WTC11 (cell line): ENCODE measurements at places on chromosomes 16 and 17.

DNA sequence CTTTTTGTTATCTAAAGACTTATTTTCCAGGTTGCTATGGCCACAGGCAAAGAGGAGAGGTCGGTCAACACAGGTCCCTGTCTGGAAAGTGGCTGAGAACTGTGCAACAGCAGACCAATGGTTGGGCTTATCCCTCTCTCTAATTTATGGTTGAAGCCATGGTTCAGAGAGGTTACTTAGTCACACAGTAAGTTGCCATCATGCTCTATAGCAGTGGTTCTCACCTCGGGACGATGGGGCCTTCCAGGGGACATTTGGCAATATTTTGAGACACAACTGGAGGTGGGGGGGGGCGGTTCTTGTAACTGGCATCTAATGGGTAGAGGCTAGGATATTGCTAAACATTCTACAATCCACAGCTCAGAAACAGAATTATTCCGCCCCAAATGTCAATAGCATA lies 842 bp upstream of the LDAF1 start:
- H3K4me3 ChIP-seq: peak overlapping the region; percentile 86
- peaks cover 18% of the 10 kb centered on the region for H3K4me1 ChIP-seq
- peaks cover 9% of the 10 kb centered on the region for H3K27me3 ChIP-seq
- no peak for DNase-seq
- H3K36me3 ChIP-seq: peaks cover 14% of the 10 kb centered on the region
- no peak overlapping the region for H3K27ac ChIP-seq

DNA sequence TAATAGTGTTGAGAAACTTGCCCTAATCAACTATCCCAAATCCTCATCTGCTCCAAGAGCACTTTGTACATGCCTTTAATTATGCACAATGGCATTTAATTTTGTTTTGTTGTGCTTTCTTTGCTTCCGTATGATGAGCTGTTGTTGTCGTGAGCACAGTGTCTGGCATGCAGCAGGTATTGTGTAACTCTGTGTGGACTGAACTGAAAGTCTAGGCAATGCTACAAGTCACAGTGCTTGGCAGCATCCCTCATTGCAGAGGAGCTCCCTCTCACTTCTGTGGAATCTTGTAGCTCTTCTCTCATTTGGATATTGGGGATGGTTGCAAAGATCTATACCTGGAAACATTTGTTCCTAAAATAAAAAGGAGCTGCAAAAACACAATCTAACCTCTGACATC lies 502.2 kb upstream of the CA10 start:
- peaks cover 32% of the 10 kb centered on the region for H3K36me3 ChIP-seq
- no peak overlapping the region for H3K27ac ChIP-seq
- peaks cover 4% of the 10 kb centered on the region for H3K4me1 ChIP-seq

DNA sequence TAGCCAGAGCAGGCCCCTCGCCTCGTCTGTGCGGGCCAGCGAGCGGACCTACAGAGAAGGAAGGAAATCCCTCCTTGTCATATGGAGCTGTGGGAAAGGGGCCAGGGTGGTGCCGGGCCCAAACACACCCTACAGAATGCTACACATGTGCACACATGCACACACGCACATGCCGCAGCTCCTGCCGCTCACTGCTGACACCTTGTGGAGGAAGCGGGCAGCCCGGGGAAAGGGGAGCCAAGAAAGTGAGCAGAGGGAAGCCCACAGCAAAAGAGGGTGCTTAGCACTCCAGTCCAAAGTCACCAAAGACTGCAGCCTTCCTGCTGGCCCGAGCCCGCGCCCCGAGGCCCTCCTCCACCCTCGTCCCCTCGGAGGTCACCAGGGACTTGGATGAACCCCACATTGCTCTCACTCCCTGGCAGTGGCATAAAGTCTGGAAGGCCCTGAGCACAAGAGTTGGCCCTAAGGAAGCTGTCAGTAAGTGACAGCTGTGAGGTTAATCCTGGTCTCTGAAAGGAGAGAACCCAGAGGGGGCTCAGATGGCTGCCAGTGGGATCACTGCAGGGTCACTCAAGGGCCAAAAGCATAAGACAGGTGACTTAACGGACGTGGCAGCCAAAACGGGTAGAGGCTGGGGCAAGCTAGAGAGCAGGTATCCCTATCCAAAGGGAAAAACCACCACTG lies 68.2 kb downstream of the MYO18A start:
- H3K4me1 ChIP-seq: peaks cover 27% of the 10 kb centered on the region
- H3K4me3 ChIP-seq: no peak overlapping the region
- H3K27ac ChIP-seq: no peak overlapping the region
- peaks cover 12% of the 10 kb centered on the region for H3K36me3 ChIP-seq
- H3K27me3 ChIP-seq: no peaks in the 10 kb centered on the region

- no peaks in the 10 kb centered on the region for H3K27me3 ChIP-seq
- H3K36me3 ChIP-seq: no peaks in the 10 kb centered on the region
- H3K4me3 ChIP-seq: no peak overlapping the region
- H3K27ac ChIP-seq: no peak overlapping the region
These were observed 157.5 kb downstream of the ZNF423 start for GRCh38 chr16:49698453-49698815.

GRCh38 chr16:53958341-53958880 lies 254.5 kb downstream of the FTO start:
- no peak overlapping the region for H3K4me3 ChIP-seq
- no peaks in the 10 kb centered on the region for H3K36me3 ChIP-seq
- no peak for DNase-seq
- no peak overlapping the region; the same call in 1 of the 2 replicates for H3K27ac ChIP-seq
- peaks cover 6% of the 10 kb centered on the region; the same call in 1 of the 2 replicates for H3K4me1 ChIP-seq

DNA sequence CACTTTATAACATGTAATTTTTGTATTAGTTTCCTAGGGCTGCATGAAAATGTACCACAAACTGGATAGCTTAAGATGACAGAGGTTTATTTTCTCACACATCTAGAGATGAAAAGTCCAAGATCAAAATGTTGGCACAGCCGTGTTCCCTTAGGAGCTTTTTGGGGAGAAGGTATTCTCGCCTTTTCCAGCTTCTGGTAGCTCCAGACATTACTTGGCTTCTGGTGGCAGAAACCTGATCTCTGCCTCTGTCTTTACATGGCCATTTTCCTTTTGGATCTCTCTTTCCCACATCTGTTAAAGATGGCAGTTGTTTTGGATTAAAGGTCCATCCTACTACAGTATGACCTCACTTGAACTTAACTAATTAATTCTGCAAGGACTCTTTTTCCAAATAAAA lies 885.7 kb upstream of the CDH8 start:
- H3K4me3 ChIP-seq: no peak overlapping the region
- no peak for DNase-seq
- no peaks in the 10 kb centered on the region for H3K27me3 ChIP-seq
- peaks cover 27% of the 10 kb centered on the region for H3K4me1 ChIP-seq

DNA sequence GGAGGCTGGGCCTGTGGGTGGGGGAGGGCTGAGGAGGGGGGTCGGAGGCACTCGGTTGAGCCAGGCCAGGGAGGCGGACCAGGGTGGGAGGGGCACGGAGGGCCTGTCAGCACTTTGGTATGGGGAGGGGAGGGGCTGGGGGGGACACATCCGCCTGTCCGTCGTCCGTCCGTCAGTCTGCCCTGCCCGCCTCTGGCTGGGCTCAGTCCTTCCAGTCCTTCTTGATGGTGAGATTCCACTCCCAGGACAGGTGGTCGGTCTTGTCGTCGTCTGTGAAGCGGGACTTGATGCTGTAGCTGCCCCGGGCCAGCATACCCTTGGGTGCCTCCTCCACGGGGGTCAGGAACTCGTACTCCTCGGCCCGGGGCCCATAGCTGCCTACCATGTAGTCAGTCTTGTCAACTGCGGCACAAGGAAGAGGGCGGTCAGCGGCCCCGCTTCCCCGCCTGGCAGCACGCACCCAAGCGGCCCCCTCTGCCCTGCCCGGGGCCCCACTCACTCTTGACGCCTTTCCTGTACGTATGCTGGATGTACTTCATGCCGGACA lies 2.4 kb downstream of the ARHGDIA start:
- no peaks in the 10 kb centered on the region; the same call in 1 of the 2 replicates for H3K27me3 ChIP-seq
- peak overlapping the region; percentile 41; the same call in 1 of the 2 replicates for H3K27ac ChIP-seq
- H3K36me3 ChIP-seq: peaks cover 4% of the 10 kb centered on the region; the same call in 1 of the 2 replicates
- no peak overlapping the region for H3K4me3 ChIP-seq

- no peak overlapping the region for H3K4me3 ChIP-seq
- DNase-seq: no peak
- H3K27me3 ChIP-seq: peaks cover 3% of the 10 kb centered on the region; the same call in 1 of the 2 replicates
- no peaks in the 10 kb centered on the region for H3K36me3 ChIP-seq
- H3K27ac ChIP-seq: no peak overlapping the region
These were observed 172.5 kb downstream of the COPRS start for GRCh38 chr17:31686495-31686894.

DNA sequence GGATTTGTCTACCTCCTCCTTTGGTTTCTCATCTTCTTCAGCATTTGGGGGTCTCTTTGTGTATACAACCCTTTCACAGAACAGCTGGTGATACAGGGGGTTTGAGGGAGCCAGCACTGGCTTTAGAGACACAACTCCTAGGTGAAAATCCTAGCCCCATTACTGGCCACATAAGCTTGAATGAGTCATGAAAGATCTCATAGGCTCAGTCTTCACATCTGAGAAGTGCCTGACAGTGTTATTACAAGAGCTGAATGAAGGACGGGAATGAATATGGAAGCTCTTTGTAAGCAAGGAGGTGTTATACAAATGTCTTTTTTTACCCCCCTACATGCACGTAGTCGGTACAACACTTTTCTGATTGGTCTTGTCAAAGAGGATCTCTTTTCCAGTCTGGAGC lies 1.7 kb upstream of the B4GALNT2 start:
- H3K36me3 ChIP-seq: peaks cover 29% of the 10 kb centered on the region
- no peak for DNase-seq
- H3K4me3 ChIP-seq: no peak overlapping the region

- DNase-seq: no peak
- no peaks in the 10 kb centered on the region for H3K27me3 ChIP-seq
- no peak overlapping the region; the same call in 1 of the 2 replicates for H3K27ac ChIP-seq
- peaks cover 82% of the 10 kb centered on the region for H3K36me3 ChIP-seq
These were observed 8.4 kb downstream of the GLOD4 start for GRCh38 chr17:773467-774312.

GRCh38 chr17:63722403-63722802 lies 19.2 kb downstream of the STRADA start:
- no peaks in the 10 kb centered on the region for H3K4me1 ChIP-seq
- no peak overlapping the region for H3K27ac ChIP-seq
- H3K4me3 ChIP-seq: no peak overlapping the region
- H3K27me3 ChIP-seq: no peaks in the 10 kb centered on the region

DNA sequence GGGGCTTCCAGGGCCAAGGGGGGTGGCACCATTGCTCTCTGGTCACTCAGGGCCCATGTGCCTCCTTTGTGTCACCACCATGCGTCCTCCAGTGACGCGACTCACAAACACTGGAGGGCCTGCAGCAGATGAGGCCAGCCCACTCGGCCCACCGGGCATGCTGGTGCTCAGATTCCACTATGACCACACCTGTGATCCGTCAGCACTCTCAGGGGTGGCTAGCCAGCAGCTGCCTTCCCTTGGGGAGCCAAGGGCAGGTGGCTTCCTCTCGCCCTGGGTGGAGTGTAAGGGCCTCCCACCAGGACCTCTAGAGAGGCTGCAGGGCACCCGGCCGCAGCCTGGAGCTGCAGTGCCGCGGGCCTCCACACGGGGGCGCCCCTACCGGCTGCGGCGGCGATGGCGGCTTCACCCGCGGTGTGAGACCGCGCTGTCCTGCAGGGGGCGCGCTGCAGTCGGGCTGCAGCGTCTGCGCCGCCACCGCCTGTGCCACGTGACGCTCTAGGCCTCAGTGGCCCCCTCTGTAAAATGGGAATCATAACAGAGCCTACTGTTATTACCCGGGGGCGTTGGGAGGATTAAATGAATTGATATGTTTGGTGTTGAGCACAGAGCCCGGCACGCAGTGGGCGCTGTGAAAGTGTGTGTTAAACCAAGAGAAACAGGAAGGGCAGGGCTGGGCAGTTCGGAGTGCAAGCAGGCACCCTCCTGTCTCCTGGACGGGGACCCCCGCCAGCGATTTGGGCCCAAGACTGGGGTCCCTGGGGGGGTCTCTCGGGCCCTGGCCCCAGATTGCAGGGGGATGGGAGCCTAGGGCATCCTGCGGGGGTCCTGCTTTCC lies 192.4 kb upstream of the GSE1 start:
- no peaks in the 10 kb centered on the region for H3K27me3 ChIP-seq
- no peaks in the 10 kb centered on the region for H3K36me3 ChIP-seq
- H3K4me3 ChIP-seq: no peak overlapping the region
- DNase-seq: peak; percentile 73
- no peak overlapping the region for H3K27ac ChIP-seq

- no peak overlapping the region for H3K4me3 ChIP-seq
- no peaks in the 10 kb centered on the region for H3K27me3 ChIP-seq
- peak overlapping the region; percentile 69 for H3K27ac ChIP-seq
- DNase-seq: no peak
- H3K4me1 ChIP-seq: peaks cover 42% of the 10 kb centered on the region
- peaks cover 18% of the 10 kb centered on the region for H3K36me3 ChIP-seq
These were observed 31.9 kb downstream of the UBE2O start for GRCh38 chr17:76421044-76421407.

- H3K27ac ChIP-seq: no peak overlapping the region
- no peak for DNase-seq
- H3K4me1 ChIP-seq: peaks cover 63% of the 10 kb centered on the region
- no peak overlapping the region for H3K4me3 ChIP-seq
These were observed 12.8 kb downstream of the CDIP1 start for GRCh38 chr16:4525634-4526277.

- H3K27me3 ChIP-seq: no peaks in the 10 kb centered on the region
- no peak overlapping the region for H3K4me3 ChIP-seq
- H3K4me1 ChIP-seq: no peaks in the 10 kb centered on the region
- H3K36me3 ChIP-seq: peaks cover under 1% of the 10 kb centered on the region; the same call in 1 of the 2 replicates
These were observed 39.3 kb upstream of the IRX5 start for GRCh38 chr16:54891346-54891745.

- 0 out of 2 replicates have a peak, but pooled peaks cover 3% of the 10 kb centered on the region for H3K4me1 ChIP-seq
- H3K36me3 ChIP-seq: no peaks in the 10 kb centered on the region
- no peaks in the 10 kb centered on the region; the same call in 1 of the 2 replicates for H3K27me3 ChIP-seq
- H3K27ac ChIP-seq: no peak overlapping the region
These were observed 12.7 kb downstream of the ENDOV start for GRCh38 chr17:80427366-80428282.

DNA sequence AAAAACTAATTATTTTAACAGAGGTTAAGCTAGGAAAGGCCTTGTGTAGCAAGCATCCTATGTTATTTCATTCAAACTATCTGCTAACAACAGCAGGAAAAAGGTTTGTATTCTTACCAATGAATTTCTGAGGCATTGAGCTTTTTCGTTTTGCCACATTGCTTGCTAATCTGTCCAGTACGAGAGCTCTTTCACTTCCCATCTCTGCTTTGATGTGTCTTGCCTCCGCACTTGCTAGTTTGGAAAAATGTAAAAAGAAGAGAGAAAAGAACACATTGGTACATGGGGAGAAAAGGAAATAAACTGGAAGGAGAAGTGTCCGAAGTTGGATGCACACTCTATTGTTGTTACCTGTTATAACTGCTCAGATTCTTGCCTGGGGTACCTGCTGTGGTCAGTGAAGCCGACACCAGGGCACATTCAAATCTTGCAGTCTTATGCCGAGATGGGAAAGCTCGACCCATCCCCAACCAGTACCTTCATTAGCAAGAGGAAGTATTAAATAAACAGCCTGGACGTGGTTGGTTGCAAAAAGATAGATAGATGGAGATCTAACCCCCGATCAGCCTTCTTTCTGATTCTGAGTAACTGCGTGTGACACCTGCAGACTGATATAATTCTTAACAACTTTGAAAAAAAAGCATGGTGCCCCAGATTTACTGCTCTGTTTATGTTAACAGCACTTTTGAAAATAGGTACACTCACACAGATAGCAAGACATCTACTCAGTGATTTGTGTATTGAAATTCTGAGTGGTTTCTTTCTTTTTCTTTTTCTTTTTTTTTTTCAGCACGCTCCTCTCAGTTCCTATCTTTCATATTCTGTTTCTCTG lies 40.0 kb downstream of the GRB7 start:
- H3K4me1 ChIP-seq: peaks cover 4% of the 10 kb centered on the region
- H3K36me3 ChIP-seq: no peaks in the 10 kb centered on the region
- no peaks in the 10 kb centered on the region; the same call in 1 of the 2 replicates for H3K27me3 ChIP-seq
- H3K4me3 ChIP-seq: no peak overlapping the region
- H3K27ac ChIP-seq: no peak overlapping the region
- no peak for DNase-seq
